ENCODE measurements at places on chromosomes 12 and 14.

DNA sequence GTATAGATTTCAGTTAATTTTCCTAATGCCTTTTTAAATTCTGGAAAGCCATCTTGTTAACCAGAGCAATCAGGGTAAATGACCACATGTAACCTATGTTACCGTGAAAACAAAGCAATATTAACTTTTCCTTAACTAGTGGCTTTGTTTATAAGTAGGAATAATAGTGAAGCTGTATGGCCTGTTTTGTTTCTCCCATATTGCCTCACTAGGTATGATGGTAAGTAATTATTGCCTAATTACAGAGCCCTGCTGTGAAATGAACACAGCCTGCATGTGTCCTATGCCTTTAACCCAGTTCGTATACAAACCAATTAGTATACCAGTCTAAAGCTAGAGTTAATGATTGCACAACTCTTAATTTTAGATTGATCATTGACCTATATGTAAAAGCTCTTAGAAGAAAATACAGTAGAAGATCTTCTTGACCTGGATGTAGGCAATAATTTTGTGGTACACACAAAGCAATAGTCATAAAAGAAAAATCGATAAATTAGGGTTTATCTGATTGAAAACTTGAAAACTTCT is 249.9 kb downstream of the CCDC91 start:
- no peak for DNase-seq

DNA sequence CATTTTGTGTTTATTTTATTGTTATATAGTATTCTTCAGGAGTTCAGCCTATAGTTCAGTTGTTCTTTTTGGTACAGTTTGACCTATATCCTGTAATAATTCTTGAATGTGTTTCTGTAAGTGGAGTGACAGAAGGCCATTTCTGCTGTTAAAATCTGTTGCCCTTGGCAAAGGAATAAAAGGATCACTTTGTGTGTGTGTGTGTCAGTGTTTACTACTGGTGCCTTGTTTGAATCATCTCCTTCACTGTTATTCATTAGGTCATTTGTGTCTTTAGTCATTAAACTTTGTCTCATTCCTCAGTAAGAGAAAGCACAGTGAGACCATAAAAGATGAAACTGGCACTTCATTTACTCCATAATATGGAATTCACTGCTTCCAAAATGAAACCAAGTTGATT is 130.7 kb downstream of the TMTC2 start:
- DNase-seq = no peak

- DNase-seq = no peak
These were observed 155.3 kb downstream of the ADAMTS20 start for GRCh38 chr12:43396671-43397070.

DNA sequence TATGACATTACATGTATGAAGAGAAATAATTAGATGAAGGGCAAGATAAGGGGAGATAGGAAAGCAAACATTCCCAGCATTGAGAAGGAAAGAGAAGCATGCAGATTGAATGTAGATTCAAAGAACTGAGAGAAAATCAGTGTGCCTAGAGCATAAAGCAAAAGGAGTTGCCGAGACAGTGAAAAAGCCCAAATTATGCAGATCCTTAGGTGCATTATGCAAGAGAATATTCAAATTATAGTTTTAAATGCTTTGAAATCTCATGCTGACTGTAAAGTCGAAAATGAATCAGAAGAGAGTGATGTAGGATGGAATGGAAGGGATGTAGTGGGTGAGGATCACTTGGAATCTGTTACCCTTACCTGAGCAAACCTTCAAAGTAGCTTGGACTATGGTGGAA is 49.9 kb downstream of the PPP4R4 start:
- no peak for DNase-seq

- no peak for DNase-seq
These were observed 52.3 kb upstream of the DLK1 start for GRCh38 chr14:100674428-100674827.

DNA sequence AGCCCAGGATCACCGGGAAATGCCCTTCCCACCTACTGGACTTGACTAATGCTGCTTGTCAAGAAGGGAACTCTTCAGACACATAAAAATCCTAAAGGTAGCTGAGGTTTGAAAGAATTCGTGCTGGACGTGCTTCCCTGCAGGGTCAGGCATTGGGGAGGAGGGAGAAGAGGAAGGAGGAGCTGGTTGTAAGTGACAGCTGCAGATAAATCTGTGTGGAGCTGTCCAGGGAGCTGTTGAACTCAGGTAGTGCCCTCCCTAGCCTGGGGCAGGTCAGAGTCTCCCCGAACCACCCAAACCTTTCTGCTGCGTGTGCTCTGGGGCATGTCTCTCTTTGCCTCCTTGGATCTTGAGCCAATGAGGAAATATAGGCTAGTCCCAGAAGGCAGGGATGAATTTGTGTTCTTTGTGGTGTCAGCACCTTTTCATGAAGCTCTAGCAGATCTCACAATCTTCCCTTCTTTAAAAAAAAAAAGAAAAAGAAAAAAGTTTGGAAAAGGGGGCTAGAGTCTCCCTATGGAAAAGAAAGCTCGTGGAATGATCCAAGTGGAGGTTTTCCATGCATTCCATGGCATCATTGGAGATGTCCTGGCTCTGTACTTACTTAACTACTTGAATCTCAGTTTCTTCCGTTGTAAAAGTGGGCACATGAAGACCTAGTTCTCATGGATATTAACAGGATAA is 23.6 kb upstream of the FOS start:
- DNase-seq = no peak

DNA sequence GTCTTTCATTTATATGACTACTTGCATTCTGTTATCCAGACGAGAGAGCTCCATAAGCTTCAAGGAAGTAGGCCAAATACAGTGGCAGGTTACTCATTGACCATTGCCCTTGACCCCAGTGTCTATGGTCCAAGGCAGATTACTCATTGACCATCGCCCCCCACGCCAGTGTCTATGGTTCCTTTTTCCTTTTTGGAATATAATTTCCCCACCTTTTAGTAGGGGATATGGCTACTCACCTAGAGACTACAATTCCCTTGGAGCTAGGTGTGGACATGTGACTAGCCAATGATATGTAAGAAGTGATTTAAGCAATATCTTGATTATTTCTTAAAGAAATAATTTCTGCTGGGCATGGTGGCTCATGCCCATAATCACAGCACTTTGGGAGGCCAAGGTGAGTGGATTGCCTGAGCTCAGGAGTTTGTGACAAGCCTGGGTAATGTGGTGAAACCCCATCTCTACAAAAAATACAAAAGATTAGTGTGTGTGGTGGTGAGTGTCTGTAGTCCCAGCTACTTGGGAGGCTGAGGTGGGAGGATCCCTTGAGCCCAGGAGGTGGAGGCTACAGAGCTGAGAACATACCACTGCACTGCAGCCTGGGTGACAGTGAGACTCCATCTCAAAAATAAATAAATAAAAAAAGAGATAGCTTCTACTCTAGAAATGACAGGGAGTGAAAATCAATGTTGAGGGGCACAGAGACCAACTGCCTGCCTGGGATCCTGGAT is 32.6 kb downstream of the SIX4 start:
- DNase-seq = no peak

DNA sequence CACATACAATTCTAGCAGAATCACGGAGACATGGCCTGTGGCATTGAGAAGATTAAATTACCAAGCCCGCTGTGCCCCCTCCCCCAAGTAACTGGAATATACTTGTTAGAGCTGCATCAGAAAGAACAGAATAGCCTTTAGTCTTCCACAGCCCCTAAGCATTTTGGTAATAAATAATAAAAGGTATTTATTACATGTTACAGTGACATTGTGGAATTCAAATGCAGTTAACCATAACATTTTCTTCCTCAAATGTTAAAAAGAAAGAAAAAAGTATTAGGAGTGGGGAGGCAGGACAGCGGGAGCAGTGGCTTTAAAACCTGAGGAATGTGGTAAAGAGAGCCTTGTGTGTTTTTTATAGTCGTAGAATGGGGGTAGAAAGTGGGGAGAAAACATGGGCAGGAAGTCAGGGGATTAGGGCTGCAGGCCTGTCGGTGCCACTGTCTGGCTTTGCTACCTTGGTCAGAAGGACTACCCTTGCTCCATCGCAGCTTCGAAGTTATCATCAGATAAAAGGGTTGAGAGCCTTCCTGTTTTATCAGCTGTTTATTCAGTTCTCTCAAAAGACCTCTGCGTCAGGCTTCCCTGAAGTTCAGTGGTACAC is 255.9 kb downstream of the MSRB3 start:
- no peak for DNase-seq

DNA sequence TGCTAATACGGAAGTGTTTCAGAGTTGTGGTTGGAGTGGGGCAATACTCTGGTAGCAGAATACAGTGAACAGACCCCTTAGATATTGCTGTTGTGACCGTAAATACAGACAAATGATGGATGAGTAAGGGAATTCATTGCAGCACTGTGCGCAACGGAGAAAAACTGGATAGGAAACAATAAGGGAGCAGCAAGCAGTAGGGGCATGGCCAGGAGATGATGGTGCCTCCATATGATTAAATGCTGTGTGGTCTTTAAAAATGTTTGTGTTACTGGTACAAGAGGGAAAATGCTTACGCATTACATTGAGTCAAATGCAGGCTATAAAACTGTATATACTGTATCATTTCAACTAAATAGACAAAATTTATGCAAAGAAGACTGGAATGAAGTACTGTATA is 61.6 kb downstream of the EML1 start:
- no peak for DNase-seq

GRCh38 chr12:68841717-68842116 is 33.7 kb downstream of the MDM2 start:
- DNase-seq = no peak

DNA sequence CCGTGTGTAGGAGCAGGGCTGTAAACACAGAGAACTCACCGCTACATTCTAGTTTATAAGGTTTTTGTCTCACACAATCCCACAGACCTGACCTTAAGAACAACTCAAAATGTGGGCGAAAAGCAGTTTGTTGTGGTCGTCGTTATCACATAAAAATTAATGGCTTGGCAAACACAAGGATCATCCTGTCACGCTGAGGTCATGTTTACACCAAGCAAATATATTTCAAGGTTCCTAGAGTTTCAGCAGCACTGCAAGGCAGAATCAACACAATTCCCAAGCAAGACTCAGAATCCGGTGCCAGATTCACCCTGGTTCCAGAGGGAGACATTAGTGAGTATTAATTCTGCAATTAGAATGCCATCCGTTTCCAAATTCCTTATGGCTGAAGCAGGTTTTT is 30.1 kb upstream of the MAP1LC3B2 start:
- no peak for DNase-seq

DNA sequence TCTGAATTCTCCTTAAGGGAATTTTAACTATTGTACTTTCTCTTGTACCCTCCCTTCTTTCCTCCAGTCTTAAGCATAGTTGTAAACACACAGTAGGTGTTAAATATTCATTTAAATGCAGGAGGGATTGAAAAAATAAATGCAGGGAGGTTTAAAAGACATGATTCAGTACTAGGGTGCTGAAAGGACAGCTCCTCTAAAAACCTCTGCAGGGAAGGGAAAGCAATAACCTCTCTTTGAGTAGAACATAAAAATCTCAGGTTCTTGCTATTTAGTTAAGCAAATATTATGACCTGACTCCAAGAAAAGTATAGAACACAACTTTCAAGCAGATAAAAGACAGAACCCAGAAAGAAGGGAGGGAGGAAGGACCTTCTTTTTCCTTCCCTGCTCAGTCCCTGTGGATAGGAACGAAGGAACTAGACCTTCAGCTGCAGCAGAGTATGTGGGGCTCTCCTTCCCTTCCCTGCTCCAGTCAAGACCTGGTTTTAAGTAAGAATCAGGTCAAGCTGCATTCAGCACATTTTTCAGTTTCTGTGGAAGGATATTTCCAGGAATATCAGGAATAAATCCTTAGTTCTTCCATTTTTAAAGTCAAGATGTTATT is 4.7 kb downstream of the MAP3K9 start:
- DNase-seq = no peak

DNA sequence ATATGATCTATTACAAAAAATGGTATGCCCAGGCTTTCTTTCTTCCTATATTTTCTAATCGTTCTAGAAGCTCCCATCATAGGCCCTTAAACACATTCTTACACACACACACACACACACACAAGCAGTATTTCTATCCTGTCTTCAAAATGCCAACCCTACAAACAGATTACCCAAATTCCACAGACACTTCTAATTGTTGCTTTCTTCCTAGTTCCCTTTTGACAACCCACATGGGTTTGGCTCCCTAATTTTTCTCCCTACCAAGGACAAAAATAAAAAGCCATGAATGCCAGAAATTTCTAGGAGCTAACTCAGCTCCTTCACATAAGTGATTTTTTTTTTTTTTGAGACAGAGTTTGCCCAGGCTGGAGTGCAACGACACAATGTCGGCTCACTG is 60.3 kb upstream of the NTF3 start:
- no peak for DNase-seq

DNA sequence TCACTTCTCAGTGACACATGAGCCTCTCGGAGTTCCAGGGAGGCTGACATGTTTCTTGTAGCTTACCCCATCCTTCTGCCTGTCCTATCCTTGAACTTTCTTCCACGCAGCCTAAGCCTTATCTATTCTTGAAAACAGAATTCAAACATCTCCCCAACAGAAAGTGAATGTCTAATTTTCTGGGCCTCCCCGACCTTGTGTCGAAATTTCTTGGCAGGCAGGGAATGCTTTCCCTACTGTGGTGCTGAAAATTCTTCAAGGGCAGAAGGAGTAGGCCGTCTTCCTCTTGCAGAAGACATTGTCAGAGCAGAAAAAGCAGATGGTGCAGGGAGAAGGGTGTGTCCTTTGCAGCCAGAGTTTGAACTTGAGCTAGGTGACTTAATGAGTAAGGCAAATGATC is 63.0 kb upstream of the TCL1B start:
- DNase-seq = no peak

DNA sequence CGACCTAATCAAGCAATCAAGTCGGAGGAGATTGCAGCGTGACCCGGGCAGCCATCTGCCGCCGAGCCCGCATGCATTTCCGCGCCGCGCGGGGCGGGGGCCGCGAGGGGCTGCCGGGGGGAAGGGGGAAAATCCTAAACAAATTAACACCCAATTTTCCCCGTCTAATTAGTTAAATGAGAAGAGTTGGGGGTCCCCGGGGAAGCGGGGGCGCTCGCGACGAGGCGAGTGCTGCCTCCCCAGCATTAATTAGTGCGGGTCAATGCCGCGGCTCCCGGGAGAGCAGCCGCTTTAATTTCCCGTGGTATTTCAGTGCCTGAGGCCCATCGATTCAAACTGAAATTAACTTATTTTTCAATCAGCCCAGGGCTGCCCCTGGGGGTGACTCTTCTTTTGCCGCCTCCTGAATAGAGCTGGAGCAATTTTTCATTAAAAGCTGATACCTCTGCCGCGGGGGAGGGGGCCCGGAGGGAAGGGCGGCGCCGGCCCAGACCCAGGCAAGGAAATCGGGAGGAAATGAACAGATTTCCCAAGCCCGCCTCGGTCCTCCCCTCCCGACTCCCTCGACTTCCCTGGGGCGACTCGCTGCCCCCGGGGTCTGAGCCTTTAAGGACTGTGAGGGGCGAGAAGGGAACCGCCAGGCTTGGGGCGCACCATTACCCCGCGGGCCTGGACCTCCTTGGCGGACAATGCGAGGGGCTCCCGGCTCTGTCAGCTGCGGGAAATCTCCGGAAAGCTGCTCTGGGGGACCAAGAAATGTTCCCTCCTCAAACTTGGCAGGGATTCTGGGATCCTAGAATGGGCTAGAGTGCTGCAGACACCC is 18.9 kb downstream of the VSX2 start:
- no peak for DNase-seq

All from activated CD4-positive, alpha-beta T cell treated with anti-CD3 and anti-CD28 coated beads for 4 hours (primary cell).